ENCODE measurements at places on chromosomes 3 and 15.
A peak's percentile ranks its signal among the peaks of the same experiment; 100 is the strongest.

- DNase-seq: no peak
Observed at GRCh38 chr3:51687431-51688205, 16.6 kb downstream of the TEX264 start.

GRCh38 chr3:64438066-64438465 is 212.8 kb upstream of the PRICKLE2 start:
- no peak for DNase-seq

DNA sequence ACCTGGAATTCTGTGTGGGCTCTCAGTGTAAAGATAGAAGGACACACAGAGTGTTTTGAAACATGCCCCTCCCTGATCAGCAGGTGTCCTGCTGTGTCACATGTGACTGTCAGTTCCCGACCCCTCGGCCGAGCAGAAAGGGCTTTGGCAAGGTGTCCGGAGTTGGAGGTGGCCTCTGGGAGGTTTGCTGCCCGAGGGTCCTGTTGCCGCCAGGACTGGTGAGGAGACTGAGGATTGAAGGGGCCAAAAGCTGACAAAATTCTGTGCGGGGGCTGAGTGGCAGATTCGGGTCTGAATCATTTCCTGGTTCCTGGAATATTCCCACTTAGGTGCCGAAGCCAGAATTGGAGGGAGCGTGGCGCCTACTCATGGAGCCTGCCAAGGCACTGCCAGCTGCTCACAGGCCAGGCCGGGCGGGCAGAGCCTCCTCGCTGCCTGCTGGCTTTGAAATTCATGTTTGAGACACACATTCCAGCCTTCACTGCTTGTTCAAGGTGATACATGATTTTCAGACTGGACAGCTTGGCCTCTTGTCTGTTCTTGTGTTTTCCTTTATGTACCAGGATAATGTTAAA is 83.8 kb downstream of the APBA2 start:
- DNase-seq: no peak

GRCh38 chr3:67920969-67921368 is 266.6 kb upstream of the SUCLG2 start:
- no peak for DNase-seq

- DNase-seq: no peak
Observed at GRCh38 chr3:192890347-192891335, 27.0 kb downstream of the MB21D2 start.

DNA sequence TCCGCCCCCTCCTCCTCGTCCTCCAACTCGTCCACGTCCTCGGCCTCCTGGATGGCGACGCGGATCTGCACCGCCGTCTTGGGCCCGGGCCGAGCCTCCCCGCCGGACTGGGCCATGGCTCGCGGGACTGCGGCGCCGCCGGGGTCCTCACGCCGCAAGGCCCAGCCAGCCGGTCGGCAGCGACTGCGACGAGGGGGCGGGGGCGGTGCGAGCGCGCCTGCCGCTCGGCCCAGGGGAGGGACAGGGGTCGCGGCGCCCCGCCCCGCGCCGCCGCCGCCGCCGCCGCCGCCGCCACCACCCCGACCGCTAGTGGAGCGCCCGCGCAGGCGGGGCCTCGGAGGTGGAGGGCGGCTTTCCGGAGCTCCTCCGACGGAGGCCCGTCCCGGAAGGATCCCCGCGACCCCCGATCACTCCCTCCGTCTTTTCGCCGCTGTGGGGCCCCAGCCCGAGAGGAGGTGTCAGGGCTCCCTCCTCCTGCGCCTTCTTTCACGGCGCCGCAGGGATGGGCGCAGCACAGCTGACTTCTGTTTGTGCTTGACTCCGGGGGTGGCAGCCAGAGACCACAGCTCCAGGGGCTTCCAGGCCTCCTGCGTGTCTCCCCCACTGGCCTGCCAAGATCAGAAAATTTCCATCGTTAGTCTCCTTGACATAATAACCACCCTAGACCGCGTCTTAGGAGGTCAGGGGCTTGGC is at the start of gene LARP6:
LARP6 (minus strand) TSS at position 185 of the 693 bp plus-strand sequence; CDS start at position 116, 69 bp downstream.
- peak; percentile 0 for DNase-seq

- DNase-seq: no peak
Observed at GRCh38 chr15:93358166-93359059, 269.4 kb upstream of the RGMA start.

DNA sequence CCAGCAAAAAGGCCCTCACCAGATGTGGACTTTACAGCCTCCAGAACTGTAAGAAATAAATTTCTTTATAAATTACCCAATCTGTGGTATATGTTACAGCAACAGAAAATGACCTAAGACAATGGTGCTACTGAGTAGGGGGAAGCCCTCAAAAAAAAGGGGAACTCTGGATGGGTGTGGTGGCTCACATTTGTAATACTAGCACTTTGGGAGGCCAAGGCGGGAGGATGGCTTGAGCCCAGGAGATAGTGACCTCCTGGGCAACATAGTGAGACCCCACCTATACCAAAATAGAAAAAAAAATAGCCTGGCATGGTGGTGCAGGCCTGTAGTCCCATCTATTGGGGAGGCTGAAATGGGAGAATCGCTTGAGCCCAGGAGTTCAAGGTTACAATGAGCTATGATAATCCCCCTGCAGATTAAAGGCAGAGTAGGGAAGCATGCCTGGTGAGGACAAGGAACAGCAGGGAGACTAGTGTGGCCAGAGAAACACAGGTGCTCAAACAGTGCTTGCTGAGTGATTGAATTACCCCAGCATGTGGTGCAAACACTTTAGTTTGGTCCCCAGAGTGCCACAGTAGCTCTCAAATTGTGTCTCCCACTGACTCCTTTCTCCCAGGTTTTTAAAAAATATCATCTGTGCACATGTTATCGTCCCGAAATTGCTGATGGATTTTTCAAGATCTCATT is 13.9 kb upstream of the USP3 start:
- DNase-seq: no peak

DNA sequence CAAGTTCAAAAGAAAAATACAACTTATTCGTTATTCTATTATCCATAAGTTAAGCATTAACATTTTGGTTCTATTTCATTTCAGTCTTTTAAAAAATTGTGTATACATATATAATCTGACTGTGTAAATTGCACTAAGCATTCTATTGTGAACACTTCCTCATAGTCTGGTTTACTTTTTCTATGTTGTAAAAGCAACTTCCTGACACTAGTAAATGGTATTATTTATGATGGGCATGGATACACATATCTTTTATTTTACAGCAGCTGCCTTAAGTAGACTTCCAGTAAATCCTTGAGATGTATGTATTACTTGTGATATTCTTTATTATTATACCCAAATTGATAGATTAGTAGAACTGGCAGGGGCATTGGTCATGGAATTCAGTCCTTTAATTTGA is 58.2 kb downstream of the FNDC3B start:
- DNase-seq: no peak

- DNase-seq: peak; percentile 30
Observed at GRCh38 chr15:50883903-50884302, 24.6 kb upstream of the AP4E1 start.

- DNase-seq: no peak
Observed at GRCh38 chr3:24945563-24945962, 450.9 kb upstream of the THRB start.

DNA sequence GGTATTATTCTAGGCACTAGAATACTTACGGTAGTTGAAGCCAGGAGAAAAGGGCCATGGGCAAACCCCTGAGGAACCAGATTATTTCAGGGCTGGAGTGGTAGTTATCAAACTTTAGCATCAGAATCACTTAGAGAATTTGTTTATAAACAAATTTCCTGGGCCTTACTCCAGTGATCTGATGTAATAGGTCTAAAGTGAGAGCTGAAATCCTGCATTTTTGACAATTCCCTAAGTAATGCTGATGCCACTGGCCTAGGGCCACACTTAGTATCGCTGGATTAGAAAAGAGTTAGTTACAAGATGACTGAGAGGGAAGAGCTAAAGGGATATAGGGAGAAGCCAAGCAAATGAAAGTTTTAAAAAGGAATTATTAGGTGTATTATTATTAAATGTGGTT is 412.5 kb upstream of the THRB start:
- no peak for DNase-seq

DNA sequence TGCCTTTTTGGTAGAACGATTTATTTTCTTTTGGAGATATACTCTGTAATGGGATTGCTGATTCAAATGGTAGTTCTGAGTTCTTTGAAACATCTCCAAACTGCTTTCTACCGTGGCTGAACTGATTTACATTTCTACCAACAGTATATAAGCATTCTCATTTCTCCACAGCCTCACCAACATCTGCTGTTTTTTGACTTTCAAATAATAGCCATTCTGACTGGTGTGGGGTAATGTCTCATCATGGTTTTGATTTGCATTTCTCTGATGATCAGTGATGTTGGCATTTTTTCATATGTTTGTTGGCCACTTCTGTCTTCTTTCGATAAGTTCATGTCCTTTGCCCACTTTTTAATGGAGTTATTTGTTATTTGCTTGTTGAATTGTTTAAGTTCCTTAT is 154.0 kb downstream of the ABHD5 start:
- DNase-seq: no peak

DNA sequence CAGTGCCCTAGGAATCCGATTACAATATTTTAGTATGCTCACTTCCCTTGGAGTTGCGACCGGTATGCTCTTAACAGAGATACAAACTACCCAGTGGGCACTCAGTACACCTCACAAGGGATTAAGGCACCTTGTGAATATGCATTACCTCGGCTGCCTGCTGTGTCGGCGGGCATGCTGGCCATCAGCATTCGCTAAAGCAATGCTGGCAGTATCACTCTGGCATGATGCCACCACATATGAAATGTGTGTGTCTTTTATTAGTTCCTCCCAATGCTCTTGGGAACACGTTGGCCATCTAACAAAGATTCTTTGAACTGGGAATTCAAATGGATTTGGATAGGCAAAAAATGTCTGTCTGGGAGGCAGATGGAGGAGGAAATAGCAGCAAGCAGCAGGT is 67.4 kb upstream of the FOXB1 start:
- no peak for DNase-seq

GRCh38 chr15:40843885-40844695 is at the start of gene SPINT1:
Gene SPINT1, plus strand, starts transcription at chr15:40844048. Its CDS starts 507 bp downstream, at chr15:40844555.
- DNase-seq: peak; percentile 54

DNA sequence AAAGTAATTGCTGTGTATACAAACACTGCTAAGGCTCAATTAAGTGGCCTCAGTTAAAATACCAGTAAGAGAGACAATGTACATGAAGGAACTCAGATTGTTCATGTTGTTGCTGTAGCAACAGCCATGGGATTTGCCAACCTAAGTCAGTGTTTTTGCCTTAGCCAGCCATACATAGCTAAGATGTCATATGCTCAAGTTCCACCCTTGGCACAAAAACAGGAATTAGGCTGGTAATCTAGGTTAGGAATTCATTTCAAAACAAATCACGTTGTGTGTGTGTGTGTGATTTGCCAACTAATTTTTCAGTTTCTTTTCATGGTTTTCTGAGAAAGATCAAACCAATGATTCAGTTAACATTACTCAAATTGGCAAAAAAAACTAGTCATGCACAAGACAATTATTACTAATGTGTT is 143.7 kb upstream of the KCNMB2 start:
- no peak for DNase-seq

DNA sequence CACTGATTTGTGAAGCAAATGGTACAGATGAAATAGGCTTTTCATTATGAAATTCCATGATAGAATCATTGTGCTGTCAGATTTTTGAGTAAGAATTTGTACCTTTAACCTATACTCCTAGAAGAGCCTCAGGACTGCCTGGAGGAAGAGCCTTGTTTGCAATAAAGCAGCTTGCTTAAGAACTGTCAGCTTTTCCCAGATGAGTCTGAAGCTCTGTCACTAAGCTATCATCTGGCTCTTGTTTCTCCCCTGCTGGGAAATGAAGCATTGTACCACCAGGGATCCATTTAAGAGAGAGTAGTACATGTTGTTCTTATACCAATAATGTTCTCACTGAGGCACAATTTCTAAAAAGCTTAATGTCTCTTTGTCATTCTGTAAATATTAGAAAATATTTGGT is 85.1 kb upstream of the FLNB start:
- no peak for DNase-seq

DNA sequence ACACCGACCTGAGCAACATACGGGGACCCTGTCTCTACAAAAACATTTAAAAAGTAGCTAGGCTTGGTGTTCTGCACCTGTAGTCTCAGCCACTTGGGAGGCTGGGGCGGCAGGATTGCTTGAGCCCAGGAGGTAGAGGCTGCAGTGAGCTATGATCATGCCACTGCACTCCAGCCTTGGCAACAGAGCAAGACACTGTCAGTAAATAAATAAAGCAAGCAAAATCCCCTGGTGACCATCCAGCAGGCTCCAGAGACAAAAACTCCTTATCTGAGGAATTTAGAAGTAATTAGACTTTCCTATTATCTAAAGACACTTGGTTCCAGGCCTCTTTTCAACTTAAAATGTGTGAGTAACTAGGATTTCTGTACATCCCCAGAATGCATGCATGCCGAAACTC is 29.5 kb upstream of the ZNF774 start:
- no peak for DNase-seq

DNA sequence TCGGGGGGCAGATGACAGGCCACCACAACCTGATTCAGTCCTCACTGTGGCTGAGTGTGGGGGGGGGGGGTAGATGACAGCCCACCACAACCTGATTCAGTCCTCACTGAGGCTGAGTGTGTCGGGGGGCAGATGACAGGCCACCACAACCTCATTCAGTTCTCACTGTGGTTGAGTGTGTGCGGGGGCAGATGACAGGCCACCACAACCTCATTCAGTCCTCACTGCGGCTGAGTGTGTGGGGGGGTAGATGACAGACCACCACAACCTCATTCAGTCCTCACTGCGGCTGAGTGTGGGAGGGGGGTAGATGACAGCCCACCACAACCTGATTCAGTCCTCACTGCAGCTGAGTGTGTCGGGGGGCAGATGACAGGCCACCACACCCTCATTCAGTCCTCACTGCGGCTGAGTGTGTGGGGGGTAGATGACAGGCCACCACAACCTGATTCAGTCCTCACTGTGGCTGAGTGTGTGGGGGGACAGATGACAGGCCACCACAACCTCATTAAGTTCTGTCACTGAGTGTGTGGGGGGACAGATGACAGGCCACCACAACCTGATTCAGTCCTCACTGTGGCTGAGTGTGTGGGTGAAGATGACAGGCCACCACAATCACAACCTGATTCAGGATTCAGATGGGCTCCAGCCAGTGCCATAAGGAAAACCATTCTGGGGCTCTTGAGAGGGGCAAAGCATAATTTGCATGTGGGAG is 16.9 kb downstream of the ZNF717 start:
- DNase-seq: no peak
